Brain pericyte (primary cell): ENCODE measurements at places on chromosomes 1 and 21.

GRCh38 chr1:226975259-226976250 lies 35.5 kb downstream of the COQ8A start:
- DNase-seq = no peak

- DNase-seq = no peak
These were observed 52.0 kb downstream of the FOXJ3 start for GRCh38 chr1:42282867-42283583.

DNA sequence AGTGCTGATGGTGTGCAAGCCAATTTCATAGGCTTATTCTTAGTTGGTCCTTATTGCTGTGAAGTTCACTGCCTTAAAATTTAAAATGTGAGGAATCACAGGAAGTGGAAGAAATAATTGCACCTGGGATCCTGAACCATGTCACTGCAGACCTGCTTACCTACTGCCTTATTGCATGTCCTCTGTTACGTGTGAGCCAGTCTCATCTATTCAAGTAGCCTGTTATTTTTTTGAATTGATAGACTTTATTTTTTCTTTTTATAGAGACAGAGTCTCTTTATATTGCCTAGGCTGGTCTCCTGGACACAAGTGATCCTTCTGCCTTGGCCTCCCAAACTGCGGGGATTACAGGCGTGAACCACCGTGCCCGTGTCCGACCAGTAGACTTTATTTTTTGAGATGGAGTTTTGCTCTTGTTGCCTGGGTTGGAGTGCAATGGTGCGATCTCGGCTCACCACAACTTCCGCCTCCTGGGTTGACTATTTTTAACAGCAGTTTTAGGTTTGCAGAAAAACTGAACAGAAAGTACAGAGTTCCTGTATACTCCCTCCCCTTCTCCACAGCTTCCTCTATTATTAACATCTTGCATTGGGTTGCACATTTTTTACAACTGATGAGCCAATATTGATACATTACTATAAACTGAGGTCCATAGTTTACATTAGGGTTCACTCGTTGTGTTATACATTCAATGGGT lies 14.0 kb upstream of the DISC1 start:
- no peak for DNase-seq

DNA sequence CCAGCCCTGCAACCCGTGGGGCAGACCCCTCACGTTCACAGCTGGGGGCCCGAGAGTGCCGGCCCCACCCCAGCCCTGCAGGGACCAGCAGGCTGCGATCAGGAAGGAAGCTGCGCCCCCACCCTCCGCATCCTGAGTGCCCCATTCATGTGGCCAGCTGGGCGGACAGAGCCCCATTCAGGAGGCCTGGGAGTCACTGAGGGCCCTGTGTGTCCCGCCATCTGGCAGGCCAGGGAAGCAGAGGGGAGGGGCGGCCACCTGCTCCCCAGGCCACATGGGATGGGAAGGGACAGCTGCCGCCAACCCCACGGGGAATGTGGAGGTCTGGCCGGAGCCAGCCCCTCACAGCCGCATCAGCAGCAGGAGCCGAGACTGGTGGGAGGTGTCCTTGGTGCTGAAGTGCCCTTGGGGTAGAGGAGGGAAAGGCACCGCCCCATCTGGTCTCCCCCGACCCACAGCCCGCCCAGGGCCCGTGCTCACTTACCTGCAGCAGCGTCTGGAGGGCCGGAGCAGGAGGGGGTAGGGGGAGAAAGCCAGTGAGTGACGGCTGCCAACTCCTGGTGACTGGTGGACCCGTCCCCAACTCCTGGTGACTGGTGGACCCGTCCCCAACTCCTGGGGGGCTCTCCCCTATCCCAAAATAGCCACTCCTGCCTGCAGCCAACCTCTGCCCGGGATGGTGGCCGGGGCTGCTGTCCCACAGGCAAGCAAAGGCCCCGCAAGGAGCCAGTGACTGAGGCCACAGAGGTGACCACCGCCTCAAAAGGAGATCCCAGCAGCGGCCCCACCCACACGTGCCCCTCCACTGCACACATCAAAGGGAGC lies 8.7 kb downstream of the ACAP3 start:
- DNase-seq = no peak

- DNase-seq = no peak
These were observed 76.1 kb downstream of the C21orf91 start for GRCh38 chr21:17742940-17743592.

DNA sequence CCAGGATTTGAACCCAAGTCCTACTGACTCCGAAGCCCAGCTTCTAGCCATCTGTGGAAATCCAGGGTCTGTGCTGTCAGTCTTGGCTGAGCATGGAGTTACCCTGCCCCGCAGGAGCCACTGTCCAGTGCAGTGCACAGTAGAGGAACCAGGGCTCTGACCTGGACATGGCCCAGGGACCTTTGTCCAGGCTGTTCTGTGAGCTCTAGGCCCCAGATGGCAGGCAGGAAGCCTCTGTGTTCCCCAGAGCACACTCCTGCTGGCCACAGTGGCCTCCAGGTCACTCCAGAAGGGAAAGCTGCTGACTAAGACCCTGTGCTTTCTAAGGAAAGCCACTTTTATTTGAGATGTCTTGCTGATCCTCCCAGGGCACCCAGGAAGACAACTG lies 13.8 kb downstream of the S100A7A start:
- no peak for DNase-seq

DNA sequence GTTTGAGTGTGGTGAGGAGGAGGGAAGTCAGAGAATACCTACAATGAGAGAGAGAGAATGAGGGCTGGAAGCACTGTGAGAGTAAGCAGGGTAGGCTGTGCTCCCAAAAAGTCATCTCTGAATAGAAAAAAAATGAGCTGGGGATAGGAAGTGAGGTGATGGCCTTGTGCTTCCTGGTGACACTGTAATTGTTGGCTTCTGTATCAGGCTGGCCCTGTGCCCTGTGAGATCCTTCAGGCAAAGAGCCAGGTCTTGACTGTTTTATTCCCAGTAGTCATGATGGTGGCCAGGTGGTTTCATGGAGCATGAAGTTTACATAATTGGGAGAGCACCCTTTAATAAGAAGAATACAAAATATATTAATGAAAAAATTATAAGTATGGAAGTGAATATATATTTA lies 20.4 kb upstream of the SPATA6 start:
- DNase-seq = no peak

DNA sequence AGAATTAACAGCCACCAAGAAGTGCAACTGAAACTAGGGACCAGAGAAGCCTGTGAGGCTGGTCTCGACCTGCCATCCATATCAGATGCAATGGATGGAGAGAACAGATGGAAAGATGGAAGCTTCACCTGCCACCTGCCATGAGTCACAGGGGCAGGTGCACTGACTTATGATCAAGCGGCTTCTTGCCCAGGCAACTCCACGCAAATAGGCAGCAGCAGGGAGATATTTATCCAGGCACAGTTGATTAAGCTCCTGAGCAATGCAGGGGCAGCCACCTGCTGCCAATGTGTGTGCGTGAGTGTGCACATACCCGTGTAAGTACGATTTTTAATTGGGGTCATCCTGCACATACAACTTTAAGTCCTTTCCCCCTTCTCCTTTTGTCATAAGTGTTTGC lies 174.2 kb downstream of the PTPRU start:
- DNase-seq = no peak

DNA sequence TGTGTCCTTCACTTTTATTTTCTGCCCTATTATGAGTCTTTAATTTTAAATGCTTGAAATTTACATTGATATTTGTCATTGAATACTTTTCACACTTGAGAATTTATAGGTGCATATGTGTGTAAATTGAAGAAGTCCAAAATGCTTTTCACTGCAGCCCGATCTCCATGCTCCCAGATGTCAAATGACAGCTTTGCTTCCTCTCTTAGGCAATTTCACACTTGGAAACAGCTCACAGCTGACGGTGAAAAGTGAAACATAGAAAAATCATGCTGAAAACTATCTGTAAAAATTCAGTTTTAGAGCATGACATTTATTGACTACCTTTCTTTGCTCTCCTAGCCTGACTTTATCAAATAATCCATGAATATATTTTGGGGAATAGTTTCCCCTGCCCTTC lies 196.0 kb downstream of the RPS6KC1 start:
- DNase-seq = no peak

- DNase-seq = no peak
These were observed 62.5 kb upstream of the CAPZB start for GRCh38 chr1:19547814-19548213.

GRCh38 chr21:28696844-28697410 lies 295.8 kb downstream of the LTN1 start:
- no peak for DNase-seq

GRCh38 chr1:153773096-153773921 lies 1.9 kb upstream of the SLC27A3 start:
- DNase-seq = no peak

GRCh38 chr1:23578311-23578996 lies 19.2 kb upstream of the ID3 start:
- DNase-seq = no peak

DNA sequence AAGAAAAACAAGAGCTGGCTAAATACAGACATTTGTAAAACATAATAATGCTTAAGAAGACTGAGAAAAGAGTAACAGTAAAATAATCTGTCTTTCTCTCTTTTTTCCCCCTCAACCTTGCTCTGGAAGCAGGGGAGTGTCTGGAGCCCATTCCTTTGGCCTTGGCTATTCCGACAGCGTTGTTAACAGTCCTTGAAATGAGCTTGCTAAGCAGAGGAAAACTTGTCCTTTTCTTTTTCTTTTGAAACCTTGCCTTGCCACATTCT lies 6.7 kb upstream of the CA6 start:
- no peak for DNase-seq

- no peak for DNase-seq
These were observed 96.6 kb upstream of the ZNF281 start for GRCh38 chr1:200506471-200506870.

DNA sequence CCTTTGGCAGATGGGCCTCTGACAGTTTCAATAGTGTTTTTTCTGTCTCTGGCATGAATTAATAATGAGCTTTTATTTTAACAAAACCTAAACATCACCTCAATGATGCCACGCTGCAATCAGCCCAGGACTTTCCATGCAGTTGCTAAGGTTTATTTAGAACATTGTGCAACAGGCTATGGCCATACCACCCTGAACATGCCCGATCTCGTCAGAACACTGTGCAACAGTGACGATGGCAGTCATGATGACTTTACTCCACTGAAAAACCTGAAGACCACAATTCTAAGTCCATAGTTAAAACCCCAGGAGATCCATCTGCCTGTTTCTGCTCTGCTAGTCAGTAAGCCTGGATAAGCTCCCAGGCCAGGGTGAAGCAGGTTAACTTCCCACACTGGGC lies 310.0 kb downstream of the PBX1 start:
- no peak for DNase-seq

DNA sequence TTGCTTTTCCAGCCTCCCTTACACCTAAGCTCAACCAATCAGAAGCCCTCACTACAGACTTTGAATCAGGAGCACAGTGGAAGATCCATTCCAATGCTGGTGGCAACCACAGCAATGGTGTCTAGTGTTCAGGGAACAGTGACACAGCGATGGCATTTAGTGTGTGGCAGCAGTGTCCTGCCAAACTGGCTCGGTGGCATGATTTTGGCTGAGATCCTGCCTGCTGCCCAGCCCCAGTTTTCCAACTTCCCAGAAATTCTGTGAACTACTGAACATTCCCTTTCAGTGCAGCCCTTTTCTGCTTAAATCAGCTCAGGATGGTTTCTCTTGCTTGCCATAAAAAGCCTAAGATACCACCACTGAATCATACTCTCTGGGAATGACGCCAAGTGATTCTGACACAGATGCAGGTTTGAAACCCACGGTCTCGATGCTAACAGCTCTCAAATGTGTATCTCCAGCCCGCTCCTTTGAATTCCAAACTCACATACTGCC lies 8.8 kb downstream of the ASAP3 start:
- DNase-seq = no peak

DNA sequence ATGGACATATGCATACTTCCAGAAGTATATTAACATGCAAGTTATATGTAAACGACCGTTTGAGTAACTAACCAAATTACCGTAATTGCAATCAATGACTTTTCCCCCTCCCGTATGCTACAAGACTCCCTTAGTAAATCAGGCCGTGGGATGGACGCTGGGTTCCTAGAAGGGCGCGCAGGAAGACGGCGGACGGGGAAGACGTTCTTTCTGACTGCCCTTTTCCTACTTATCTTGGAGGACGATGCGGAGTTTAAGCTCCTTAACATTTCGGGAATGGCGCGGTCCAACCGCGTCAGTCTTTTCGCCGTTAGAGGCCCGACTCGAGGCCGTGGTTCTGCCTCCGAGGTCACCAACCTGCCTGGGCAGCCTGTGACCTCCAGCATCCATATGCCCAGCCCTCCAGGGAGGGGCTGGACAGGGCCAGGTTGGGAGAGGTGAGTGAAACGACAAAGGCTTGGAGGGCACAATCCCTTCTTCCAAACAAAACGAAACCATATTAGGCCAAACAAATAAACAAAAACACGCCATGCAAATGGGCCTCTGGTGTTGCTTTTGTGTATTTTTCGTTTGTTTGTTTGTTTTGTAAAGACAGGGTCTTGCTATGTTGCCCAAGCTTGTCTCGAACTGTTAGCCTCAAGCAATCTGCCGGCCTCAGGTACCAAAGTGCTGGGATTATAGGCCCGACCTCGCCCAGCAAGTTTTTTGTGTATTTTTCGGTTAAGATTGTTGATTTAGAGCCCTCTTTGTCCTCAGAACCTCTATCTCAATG lies 873 bp upstream of the PI4KB start:
- no peak for DNase-seq

- no peak for DNase-seq
These were observed 96.6 kb downstream of the LMX1A start for GRCh38 chr1:165259706-165260428.

DNA sequence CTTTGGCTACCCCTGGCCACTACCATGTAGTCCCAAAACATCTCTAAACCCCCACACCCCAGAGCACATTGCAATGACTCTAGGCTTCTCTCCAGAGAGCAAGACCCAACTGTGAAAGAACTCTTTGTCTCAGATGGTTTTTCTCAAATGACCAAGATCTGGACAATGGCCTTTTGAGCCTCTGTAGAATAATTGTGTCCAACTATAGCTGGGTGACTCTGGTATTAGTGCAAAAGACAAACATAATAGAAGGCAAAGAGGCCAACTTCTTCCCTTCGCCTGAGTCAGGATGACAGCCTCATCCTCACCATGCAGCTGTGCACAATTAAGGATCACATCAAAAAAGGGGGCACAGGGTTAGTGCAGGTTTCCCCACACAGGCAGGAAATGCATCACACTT lies 139.6 kb downstream of the BRINP2 start:
- no peak for DNase-seq

- DNase-seq = no peak
These were observed 114.2 kb downstream of the SIK1 start for GRCh38 chr21:43312751-43313169.

DNA sequence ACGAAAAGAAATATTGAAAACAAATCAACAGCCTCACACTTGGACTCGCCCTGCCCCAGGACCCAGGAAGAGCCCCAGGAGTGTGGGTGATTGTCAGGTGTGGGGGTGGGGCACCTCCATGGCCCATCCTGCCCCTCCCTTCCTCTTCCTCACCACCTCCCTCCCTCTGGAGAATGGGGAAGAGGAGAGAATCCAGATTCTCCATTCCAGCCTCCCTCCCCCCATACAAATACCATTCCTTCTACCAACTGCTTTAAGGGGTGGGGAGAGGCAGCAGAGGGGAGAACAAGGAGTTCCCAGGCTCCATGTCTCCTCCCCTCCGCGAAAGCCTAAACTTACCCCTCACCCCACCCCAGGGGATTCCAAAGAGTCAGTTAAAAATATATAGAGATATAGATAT lies 36.7 kb downstream of the MEF2D start:
- no peak for DNase-seq

- DNase-seq = no peak
These were observed 48.4 kb upstream of the DNAJC6 start for GRCh38 chr1:65260851-65261473.
